Panc1 (cell line): ENCODE measurements at places on chromosomes 5 and 9. TPM values are rescaled to one million over a fixed set of nuclear protein-coding genes. Genes with fewer than 3 reads are reported as not detected.

The PCDHA4 gene
- 3.1 TPM for total RNA-seq

- no peaks in the 10 kb centered on the region for H3K27me3 ChIP-seq
- H3K27ac ChIP-seq: peak within 1 kb of the TSS; percentile 97
- no peak for DNase-seq
- peaks cover 94% of the 10 kb centered on the region for H3K4me1 ChIP-seq
These were observed at the start of gene SYNPO for GRCh38 chr5:150640311-150641005. SYNPO (plus strand) TSS chr5:150640660; CDS start chr5:150648276, 7,616 bp downstream.

DNA sequence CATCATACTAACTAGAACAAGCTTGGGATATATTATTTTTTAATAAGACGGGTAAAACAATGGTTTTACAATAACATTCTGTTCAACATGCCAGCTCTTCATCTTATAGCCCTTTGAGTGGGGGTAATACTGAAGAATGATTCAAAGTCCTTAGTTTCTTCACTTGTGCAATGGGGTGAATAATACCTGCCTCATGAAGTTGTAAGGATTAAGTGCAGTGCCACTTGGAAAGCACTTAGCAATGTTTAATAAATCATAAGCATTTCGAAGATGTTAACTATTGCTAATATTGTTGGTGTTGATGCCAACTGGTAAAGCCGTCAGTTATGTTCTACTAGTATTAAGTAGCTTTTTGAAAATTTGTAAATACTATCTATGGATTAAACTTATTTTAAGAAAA is 38.0 kb downstream of the TNPO1 start:
- H3K4me3 ChIP-seq: no peak overlapping the region
- no peaks in the 10 kb centered on the region for H3K27me3 ChIP-seq
- peaks cover 22% of the 10 kb centered on the region for H3K4me1 ChIP-seq
- no peak overlapping the region for H3K27ac ChIP-seq
- H3K36me3 ChIP-seq: peaks cover 74% of the 10 kb centered on the region

The MELK gene
- 112 TPM for total RNA-seq

DNA sequence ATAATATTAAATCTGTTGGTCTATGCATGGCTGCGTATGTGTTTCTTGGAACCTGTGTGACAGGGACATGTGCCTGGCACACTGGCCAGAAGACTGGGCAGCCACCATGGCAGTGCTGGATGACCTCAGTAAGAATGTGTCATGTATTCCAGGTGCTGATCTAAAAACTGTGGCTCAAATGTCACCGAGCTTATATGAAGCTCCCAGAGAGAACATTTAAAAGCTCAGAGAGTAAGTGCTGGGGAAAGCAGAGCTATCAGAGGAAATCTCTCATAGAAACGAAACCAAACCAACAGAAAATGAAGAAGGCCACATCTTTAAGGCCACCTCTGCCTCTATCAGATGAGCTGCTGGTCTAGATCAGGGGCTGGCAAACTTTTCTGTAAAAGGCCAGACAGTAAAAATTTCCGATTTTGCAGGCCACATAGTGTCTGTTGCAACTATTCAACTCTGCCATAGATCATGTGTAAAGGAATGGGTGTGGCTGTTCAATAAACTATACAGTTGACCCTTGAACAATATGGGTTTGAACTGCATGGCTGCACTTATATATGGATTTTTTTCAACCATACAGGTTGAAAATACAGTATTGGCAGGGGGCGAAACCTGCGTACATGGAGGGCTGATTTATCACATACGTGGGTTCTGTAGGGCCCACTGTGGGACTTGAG is 31.8 kb downstream of the TSTD2 start:
- no peaks in the 10 kb centered on the region for H3K27me3 ChIP-seq
- no peaks in the 10 kb centered on the region for H3K4me1 ChIP-seq
- H3K27ac ChIP-seq: no peak overlapping the region

DNA sequence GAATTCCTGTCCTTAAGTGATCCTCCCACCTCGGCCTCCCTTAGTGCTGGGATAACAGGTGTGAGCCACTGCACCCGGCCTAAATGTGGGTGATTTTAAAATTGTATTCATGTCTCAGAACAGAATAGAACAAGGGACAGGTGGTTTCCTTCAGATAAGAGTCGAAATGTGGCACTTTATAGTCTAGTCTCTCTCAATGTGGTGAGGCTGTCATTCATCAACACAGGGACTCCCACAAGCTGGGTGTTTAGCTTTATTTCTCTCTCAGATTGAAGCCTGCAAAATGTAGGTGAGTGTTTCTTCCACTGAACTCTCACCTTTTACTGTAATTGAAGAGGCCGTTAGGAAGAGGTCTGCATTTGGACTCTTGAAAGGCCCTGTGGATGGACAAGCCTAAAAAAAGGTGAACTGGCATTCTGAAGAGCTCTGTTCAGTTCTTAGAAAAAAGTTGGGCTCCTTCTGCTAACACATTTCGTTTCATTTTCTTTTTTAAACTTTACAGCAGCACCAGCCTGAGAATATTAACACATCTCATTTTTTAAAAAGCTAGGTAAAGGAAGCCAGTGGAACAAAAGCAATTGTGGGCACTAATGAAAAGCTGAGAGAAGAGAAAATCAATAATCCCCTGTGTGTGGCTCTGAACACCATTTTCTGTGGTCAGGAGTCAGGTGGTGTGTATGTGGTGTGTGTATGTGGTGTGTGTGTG is 126.2 kb upstream of the SLC28A3 start:
- H3K4me1 ChIP-seq: no peaks in the 10 kb centered on the region
- no peak overlapping the region for H3K4me3 ChIP-seq
- H3K27me3 ChIP-seq: no peaks in the 10 kb centered on the region
- no peak overlapping the region for H3K27ac ChIP-seq

The PDE6A gene
- 0.33 TPM for total RNA-seq

GRCh38 chr5:56838409-56839039 is 23.2 kb downstream of the MAP3K1 start:
- H3K36me3 ChIP-seq: no peaks in the 10 kb centered on the region
- peak overlapping the region; percentile 7; the same call in 1 of the 2 replicates for H3K4me3 ChIP-seq
- H3K27ac ChIP-seq: peak overlapping the region; percentile 70
- DNase-seq: no peak

The BDP1 gene
- total RNA-seq: 30.7 TPM

The RNF130 gene
- 73.1 TPM for total RNA-seq

DNA sequence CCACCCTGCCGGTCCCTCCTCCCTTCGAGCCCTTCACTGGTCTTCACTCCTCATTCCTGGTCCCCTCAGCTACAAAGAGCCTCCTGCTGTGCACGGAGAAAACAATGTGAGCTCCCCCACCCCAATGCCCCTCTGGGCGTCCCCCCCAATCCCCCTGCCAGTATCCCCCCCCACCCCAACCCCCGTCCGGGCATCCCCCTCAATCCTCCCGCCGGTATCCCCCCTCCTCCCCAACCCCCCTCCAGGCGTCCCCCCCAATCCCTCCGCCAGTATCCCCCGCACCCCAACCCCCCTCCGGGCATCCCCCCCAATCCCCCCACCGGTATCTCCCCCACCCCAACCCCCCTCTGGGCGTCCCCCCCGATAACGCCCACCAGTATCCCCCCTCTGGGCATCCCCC is 42.8 kb downstream of the EXD3 start:
- no peak overlapping the region for H3K27ac ChIP-seq
- no peaks in the 10 kb centered on the region for H3K36me3 ChIP-seq
- no peaks in the 10 kb centered on the region for H3K4me1 ChIP-seq
- no peak overlapping the region for H3K4me3 ChIP-seq
- no peaks in the 10 kb centered on the region for H3K27me3 ChIP-seq

The IL11RA gene
- total RNA-seq: 21.6 TPM

DNA sequence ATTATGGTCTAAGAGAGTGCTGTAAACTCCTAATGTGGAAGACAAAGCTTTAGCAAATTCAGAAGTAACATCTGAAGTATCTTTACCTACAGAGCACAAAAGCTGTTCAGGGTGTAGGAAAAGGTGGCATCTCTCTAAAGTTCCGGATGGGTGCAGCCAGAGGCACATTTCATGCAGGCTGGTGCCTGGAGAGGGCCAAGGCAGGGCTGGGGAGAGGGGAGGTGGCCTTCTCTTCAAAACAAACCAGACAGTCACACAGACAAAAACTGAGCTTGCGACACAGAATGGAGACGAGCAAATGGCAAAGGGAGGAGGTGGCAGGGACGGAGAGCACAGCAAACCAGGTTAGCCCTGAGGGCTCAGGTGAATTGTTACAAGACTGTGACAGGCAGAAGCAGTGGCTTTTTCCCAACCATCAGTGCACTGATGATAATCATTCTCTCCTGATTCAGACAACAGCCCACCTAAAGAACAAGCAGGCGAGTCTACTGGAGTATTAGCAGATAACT is 121.5 kb upstream of the PCA3 start:
- H3K4me1 ChIP-seq: no peaks in the 10 kb centered on the region
- DNase-seq: no peak
- H3K36me3 ChIP-seq: no peaks in the 10 kb centered on the region
- no peak overlapping the region for H3K4me3 ChIP-seq

DNA sequence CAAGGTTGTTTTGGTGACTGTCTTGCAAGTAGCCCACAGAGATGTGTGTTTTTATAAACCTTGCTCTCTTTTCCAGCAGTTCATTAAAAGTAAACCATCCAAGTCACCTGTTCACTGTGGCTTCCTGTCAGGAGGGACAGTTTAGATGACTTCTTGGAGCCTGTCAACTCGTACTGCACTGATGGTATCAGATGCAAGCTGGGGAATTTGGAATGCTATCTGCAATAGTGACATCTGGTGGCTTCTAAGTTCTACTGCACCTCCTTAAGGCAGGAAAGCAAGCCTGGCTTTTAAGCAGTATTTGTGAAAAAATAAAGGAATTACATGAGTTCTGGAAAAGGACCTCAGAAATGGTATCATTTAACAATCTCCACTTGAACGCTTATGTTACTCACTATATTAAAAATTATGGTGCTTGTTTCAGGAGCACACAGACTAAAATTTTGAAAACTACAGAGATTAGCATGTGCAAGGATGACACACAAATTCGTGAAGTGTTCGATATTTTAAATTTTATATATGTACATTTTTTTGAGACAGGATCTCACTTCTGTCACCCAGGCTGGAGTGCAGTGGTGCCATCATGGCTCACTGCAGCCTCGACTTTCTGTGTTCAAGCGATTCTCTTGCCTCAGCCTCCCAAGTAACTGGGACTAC is 164.0 kb downstream of the TTC39B start:
- no peaks in the 10 kb centered on the region for H3K4me1 ChIP-seq
- no peak for DNase-seq
- H3K27ac ChIP-seq: no peak overlapping the region
- no peaks in the 10 kb centered on the region for H3K27me3 ChIP-seq
- no peak overlapping the region for H3K4me3 ChIP-seq

The RORB gene
- total RNA-seq: 0.08 TPM

DNA sequence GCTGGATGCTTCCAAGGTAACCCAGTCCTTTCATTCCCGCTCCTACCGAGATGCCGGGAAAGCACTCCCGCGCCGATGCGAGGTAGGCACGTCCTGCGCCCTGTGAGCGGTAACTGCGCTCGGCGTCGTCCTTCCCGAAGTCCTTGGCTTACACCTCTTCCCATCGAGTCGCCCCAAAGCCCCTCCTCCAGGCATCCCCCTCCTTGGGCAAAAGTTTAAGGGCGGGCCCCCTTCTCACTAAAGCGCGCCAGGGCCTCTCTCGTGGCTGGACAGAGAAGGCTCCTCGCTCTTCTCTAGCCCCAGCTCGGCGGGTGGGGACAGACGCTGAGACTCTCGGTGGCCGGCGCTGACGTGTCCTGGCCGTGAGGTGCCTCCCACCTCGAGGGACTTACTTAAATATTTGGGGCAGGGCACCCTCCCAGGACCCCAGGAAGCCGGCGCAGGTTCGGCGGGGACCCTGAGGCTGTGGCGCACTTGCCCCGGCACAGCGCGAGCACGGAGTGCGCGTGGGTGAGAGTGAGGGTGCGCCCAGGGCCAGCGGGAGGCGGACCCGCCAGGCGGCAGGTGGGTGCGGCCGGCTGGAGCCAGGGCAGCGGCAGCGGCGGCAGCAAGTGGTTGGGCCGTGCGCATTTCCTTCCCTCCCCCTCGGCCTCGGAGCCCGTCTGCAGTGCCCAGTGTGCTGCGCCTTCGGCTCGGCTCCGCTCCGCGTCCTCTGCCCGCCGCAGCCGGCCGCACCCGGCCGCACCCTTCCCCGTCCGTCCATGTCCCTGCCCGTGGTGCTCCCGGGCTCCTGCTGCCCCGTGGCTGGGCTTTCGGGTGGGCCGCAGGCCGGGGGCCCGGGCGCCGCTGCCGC is at the start of gene ENTREP1:
ENTREP1 (plus strand) TSS at position 667 of the 853 bp plus-strand sequence; CDS start at position 762, 95 bp downstream.
- H3K4me1 ChIP-seq: no peaks in the 10 kb centered on the region
- H3K27ac ChIP-seq: no peak within 1 kb of the TSS
- no peaks in the 10 kb centered on the region for H3K36me3 ChIP-seq
- peak within 1 kb of the TSS; percentile 27 for H3K4me3 ChIP-seq

DNA sequence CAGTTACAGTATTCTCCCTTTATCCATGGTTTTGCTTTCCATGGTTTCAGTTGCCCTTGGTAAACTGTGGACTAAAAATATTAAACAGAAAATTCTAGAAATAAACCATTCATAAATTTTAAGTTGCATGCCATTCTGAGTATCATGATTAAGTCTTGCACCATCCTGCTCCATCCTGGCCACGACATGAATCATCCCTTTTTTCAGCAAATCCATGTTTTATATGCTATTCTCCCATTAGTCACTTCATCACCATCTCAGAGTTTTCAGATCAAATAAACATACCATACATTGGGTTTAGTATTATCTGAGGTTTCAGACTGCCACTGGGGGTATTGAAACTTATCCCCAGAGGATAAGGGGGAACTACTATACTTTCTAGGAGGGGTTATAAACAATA is 234.4 kb upstream of the ATP10B start:
- no peaks in the 10 kb centered on the region for H3K4me1 ChIP-seq
- H3K36me3 ChIP-seq: no peaks in the 10 kb centered on the region
- no peak overlapping the region for H3K4me3 ChIP-seq
- H3K27me3 ChIP-seq: no peaks in the 10 kb centered on the region

The NR4A3 gene
- 0.13 TPM for total RNA-seq

The MOB3B gene
- total RNA-seq: 0.03 TPM

GRCh38 chr5:5419291-5420210 is 2.9 kb upstream of the ICE1 start:
- no peaks in the 10 kb centered on the region for H3K27me3 ChIP-seq
- DNase-seq: peak; percentile 65
- H3K27ac ChIP-seq: no peak overlapping the region
- peaks cover 4% of the 10 kb centered on the region; the same call in 1 of the 2 replicates for H3K36me3 ChIP-seq
- H3K4me3 ChIP-seq: no peak overlapping the region

- no peaks in the 10 kb centered on the region; the same call in 1 of the 2 replicates for H3K4me1 ChIP-seq
- no peak for DNase-seq
- H3K27ac ChIP-seq: no peak overlapping the region
- no peak overlapping the region for H3K4me3 ChIP-seq
- no peaks in the 10 kb centered on the region for H3K27me3 ChIP-seq
These were observed 58.1 kb downstream of the TLE1 start for GRCh38 chr9:81631218-81631745.

DNA sequence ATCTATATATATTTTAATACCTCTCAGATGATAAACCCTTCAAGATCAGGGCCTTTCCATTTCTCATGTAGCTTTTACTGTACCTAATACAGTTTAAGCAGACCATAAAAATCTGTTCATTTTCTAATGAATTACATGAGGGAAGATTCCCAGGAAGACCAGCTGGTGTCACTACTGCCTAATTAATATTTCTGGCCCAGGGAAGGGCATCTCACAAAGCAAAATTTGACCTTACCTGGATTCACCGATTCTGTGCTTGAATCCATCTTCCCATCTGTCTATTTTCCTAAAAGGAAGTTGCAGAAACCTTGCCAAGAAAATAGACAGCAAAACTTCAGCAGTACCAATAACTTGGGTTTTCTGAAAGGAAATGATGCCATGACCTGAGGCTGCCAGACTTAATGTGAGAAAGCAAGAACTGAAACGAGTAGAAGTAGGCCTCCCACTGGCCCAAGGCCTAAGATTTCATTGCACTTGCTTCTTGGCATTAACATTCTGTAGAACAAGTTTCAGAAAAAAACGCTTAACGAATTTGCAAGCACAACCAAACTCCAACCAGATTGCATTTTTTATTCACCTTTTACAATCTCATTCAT is 83.0 kb upstream of the GLIS3 start:
- no peaks in the 10 kb centered on the region for H3K36me3 ChIP-seq
- H3K27ac ChIP-seq: no peak overlapping the region
- H3K27me3 ChIP-seq: no peaks in the 10 kb centered on the region
- DNase-seq: no peak
- H3K4me1 ChIP-seq: no peaks in the 10 kb centered on the region
